ENCODE measurements at places on chromosomes 6 and 20. TPM values are rescaled to one million over a fixed set of nuclear protein-coding genes. Genes with fewer than 3 reads are reported as not detected.

The HSPA1L gene
- total RNA-seq, result 2.7 TPM

The PGC gene
- 0.10 TPM for total RNA-seq

The SSTR4 gene
- not detected for total RNA-seq

The COL10A1 gene
- total RNA-seq, result 0.31 TPM

The SHLD1 gene
- total RNA-seq, result 1.8 TPM

The UBE2C gene
- total RNA-seq, result 1.6 TPM

The PI3 gene
- total RNA-seq, result not detected

The SLC2A10 gene
- under 0.01 TPM for total RNA-seq

The SUMO4 gene
- total RNA-seq, result 16.9 TPM

The DEFB124 gene
- total RNA-seq, result not detected

The HTR1E gene
- total RNA-seq, result not detected

The BTBD9 gene
- total RNA-seq, result 93.7 TPM

The SEMG1 gene
- not detected for total RNA-seq

The OR2H1 gene
- total RNA-seq, result not detected

The OXT gene
- not detected for total RNA-seq

Measured in mononuclear cell (primary cell).